ENCODE measurements at places on chromosomes 3 and 15.
A peak's percentile ranks its signal among the peaks of the same experiment; 100 is the strongest.

DNA sequence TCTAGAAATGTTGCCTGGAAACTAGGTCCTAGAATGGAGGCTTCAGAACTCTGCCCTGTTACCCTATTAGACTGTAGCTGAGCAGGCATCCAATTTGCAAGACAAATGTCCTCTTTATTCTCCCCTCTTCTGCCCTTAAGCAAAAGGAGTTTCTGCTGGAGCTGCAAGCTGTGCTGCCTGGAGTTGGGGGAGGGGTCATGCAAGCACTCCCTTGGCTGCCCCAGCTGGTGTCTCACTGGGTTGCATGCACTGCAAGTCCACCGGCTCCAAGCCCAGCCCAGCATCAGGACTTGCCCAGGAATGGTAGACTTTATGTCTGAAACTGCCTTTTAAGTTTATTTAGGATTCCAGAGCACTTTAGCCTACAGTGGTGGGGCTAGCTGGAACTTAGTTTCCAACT, 15.7 kb upstream of the RBP2 start:
- no peak for DNase-seq

- DNase-seq, result no peak
Measured at GRCh38 chr15:92035551-92035950, 182.0 kb downstream of the SLCO3A1 start.

GRCh38 chr3:129602309-129602708, 4.2 kb downstream of the PLXND1 start:
- DNase-seq, result no peak

GRCh38 chr3:127218454-127218922, 25.6 kb downstream of the PRR23E start:
- no peak for DNase-seq

DNA sequence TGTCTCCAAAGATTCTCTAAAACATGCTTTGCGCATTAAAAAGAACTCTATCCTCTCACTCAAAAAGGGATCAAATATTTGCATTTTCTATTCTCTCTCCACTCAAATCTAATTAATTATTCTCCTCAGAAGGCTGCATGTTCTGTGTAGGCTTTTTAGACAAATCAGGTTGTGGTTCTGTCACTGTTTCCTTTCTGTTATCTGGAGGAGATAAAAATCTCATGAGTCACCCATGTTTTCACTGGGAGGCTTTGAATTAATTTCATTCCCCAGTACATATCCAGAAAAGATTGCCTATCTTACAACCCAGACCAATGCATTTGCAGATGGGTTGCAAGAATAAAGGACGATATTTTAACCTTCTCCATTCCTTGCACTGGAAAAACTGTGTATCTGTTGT, 446.5 kb downstream of the GRM7 start:
- no peak for DNase-seq

- DNase-seq, result no peak
Measured at GRCh38 chr3:81908561-81908960, 147.1 kb upstream of the GBE1 start.

- DNase-seq, result no peak
Measured at GRCh38 chr15:83911345-83911744, 257.4 kb downstream of the ADAMTSL3 start.

DNA sequence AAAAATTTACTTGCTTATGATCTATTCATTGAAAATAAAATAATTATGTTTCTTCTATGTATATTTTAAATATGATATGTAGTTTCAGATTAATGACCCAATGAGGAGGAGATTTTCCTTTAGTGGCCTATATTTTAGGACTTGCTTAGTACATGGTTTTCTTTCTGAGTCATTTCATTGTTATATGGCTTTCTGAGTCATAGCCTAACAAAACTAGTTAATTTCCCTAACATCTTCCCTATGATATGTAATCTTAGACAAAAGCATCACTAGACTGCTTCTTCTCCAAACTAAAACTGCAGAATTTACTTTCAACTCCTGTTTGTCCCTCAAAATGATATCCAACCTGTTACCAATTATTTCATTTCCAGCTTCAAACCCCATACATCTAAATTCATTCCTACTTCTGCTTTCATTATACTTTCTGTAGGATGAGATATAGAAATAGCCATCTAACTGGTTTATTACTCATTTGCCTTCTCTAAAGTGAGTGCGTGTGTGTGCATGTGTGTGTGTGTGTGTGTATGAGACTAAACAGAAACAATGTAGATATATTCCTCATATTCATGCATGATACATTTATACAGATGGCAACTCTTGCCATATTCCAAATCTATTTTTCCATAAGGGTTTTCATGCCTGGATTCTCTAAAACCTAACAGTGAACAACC, 915.0 kb upstream of the GBE1 start:
- no peak for DNase-seq

DNA sequence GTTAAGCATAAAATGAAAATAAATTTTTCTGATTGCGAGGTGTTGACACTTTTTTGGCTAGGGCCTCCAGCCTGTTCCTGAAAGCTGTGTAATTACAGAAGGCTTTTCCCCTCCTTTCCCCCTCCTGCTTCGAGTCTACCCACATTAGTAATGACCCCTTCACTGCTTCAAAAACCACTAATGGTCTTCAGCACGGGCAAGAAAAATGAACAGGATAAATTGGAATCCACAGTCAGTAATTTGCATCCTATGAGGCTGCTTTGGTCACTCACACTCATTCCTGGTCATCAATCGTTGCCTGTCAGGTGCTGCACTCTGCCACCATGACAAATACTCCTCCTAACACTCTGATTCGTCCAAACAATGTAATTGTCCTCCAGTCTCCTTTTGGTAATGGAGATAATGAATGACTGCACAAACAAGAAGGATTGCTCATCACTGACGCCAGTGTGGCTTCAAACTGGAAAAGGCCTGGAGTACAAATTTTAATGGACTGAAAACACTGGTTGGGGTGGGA, 148.6 kb downstream of the MEIS2 start:
- DNase-seq, result no peak

- DNase-seq, result no peak
Measured at GRCh38 chr3:15330031-15330596, 2.3 kb downstream of the SH3BP5 start.

- DNase-seq, result no peak
Measured at GRCh38 chr3:143531101-143531500, 317.2 kb downstream of the SLC9A9 start.

GRCh38 chr15:57312318-57313133, 63.8 kb upstream of the CGNL1 start:
- DNase-seq, result no peak

DNA sequence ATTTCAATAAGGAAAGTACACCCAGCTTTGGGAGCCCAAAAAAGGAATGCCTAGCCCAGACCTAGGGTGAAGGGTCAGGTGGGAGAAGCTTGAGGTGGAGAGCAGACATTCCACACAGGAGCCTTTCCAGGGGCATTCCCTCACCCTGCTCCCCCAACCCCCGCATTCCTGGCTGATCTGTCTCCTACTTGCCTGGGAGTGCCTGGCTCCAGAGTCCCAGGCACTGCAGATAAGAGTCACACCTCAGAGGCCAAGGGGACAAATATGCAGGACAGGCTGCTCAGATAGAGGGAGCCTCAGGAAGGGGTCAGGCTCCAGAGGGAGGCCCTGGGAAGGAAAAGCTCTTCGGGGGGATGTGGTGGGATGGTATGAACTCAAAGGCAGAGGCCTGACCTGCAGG, 20.8 kb upstream of the HCN4 start:
- no peak for DNase-seq

DNA sequence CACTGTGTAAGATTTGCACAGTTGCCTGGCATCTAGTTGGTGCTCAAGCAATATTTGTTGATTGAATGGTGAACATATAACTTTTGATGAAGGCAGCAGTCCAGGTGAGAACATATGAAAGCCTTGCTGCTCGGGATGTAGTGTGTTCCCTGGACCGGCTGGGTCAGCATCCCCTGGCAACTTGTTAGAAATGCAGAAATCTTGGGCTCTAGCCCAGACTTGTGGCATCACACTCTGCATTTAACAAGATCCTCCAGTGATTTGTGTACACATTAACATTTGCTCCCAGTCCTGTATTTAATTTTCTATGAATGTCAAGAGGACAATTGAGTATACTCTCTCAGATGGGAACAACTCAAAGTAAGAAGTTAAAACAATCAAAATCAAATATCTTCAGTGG, 69.0 kb upstream of the SAMMSON start:
- DNase-seq, result no peak

DNA sequence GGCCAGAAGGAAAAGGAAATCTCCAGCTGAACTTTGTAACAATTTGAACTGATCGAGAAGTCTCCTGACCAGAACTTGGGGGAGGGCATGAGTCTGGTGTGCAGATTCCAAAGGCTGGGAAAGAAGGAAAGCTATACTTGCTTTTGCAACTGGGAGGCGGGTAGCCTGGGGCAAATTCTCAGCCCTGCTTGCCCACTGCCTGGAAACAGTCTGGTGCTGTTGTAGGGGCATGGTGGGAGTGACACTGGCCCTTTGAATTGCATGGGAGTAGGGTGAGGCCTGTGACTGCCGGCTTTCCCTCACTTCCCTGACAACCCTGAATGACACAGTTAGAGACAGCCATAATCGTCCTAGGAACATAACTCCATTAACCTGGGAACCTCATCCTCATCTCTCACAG, 114.0 kb upstream of the POU1F1 start:
- no peak for DNase-seq

DNA sequence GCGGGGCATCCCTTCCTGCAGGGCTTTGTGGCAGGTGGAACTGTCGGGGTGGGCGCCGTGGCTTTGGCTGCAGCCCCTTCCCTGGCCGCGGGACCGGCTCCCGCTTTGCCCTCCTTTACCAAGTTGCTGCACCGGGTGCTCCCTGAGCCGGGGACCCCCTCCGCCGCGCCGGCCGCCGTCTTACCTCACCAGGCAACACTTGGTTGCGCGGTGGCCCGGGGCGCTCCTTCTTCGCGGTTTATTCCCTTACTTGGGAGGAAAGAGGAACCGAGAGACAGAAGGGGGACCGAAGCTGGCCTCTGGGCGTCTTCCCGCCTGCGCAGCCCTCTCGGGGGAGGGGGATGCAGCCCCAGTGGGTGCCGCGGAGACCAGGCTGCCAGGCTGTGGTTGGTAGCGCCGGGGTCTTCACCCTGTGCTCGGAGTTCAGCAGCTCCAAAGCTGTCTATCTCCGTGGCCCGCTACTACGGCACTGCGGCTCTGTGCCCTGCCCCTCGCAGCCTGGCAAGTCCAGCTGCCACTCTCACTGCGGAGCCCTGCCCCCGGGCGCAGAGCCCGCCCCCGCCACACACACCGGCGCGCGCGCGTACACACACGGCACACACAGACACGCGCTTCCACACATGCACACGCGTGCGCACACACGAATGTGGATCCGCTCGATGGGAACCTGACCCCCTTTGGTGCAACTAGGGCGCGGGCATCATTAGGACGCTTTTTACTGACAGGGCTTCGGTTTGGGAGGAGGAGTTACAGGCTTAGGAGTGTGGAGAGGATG, at the start of gene DGKG:
Gene DGKG (minus strand): TSS at position 473 of the 775 bp plus-strand sequence. CDS start 41,775 bp downstream, outside the sequence.
- peak; percentile 10 for DNase-seq

- no peak for DNase-seq
Measured at GRCh38 chr3:147554332-147554731, 145.2 kb downstream of the ZIC1 start.

DNA sequence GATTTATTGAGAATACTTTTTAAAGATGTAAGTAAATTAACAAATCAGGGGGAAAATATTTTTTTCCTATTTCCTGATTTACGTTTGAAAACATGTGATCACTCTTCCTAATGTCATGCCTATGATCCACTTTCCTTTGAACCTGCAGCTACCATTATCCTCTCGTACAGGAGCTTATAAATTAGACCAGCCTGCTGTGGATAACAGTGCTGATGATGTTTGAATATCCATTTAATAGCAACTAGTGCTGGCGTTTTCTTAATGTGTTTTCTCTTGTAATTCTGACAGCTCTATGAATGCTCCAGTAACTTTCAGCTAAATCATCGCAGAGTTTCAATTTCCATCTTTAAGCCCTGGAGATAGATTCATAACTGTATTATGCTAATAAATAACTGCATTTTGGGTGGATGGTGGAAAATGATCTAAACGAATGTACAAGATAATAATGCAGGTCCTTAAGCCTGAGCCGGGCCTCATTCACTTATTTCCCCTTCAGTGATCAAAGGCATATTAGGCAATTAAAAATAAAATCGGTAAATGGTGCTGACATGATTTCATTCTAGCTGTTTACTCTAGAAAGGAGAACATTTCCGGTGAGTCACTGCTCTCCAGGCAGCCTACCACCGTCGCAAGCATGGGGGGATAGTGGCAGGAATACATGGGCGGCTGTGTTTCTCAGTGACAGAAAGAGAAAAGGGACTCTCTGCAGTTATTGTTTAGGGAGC, 58.5 kb upstream of the SLC24A5 start:
- no peak for DNase-seq

GRCh38 chr3:24043168-24043567, 98.1 kb downstream of the NR1D2 start:
- no peak for DNase-seq

DNA sequence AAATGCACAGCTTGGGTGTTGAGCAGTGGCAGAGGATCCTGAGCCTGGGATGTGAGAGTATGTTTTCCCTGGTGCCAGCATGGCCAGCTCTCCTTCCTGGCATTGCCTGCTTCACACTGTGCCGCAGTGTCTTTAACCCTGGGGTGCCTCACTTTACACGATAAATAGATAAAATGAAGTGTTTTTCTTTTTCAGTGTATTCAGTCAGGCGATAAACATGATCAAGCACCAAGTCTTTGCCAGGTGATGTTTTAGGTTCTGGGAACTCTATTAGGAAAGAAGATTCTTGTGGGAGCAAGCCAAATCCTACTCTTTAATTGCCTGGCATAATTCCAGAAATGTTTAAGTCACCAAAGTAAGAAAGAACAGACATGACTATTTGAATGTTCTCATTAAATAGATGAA, 14.0 kb downstream of the ABHD6 start:
- DNase-seq, result no peak

GRCh38 chr3:124648551-124648950, 81.7 kb upstream of the UMPS start:
- no peak for DNase-seq

GRCh38 chr3:54846119-54846518, 81.7 kb downstream of the LRTM1 start:
- no peak for DNase-seq

DNA sequence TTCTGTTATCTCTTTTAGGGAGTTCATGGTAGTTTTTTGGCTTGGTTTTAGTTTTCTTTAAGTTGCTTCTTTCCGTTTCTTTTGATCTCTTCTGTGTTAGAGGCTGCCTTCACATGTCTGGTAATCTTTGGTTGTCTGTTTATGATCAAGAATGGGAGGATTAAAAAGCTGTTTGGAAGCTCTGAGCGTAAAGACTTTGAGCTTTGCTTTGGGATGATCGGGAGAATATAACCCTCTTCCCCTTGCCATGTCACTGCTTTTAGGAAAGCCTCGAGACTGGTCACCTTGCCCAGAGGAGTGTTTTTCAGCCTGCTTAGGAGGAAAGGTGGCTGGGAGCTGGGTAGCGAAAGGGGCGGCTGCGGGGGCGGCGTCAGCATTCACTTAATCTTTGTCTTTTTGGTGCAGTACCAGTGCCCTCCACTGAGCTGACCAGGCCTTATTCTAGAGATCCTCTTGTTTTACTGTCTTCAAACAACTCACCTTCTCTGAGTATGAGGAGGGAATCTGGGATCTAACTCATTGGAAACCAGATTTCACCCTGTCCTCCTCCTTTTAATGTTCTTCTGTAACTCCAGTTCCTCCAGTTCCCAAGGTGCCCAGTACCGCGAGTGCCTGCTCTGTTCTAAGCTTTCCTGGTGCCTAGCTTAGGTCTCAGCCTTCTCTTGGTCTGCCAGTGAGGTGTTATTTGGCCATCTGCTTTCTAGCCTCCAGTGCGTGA, 15.5 kb downstream of the TATDN2 start:
- peak; percentile 73 for DNase-seq

- DNase-seq, result no peak
Measured at GRCh38 chr3:197366301-197367044, 68.1 kb upstream of the DLG1 start.

Measured in CD4-positive, alpha-beta T cell treated with Interleukin-10 for 1 hour (primary cell).